ENCODE measurements at places on chromosomes 13 and 19.

- DNase-seq: peak; percentile 41
These were observed 7.6 kb downstream of the MBD3L2B start for GRCh38 chr19:7013678-7014077.

- DNase-seq: no peak
These were observed 793.7 kb upstream of the SLC10A2 start for GRCh38 chr13:103859952-103860351.

DNA sequence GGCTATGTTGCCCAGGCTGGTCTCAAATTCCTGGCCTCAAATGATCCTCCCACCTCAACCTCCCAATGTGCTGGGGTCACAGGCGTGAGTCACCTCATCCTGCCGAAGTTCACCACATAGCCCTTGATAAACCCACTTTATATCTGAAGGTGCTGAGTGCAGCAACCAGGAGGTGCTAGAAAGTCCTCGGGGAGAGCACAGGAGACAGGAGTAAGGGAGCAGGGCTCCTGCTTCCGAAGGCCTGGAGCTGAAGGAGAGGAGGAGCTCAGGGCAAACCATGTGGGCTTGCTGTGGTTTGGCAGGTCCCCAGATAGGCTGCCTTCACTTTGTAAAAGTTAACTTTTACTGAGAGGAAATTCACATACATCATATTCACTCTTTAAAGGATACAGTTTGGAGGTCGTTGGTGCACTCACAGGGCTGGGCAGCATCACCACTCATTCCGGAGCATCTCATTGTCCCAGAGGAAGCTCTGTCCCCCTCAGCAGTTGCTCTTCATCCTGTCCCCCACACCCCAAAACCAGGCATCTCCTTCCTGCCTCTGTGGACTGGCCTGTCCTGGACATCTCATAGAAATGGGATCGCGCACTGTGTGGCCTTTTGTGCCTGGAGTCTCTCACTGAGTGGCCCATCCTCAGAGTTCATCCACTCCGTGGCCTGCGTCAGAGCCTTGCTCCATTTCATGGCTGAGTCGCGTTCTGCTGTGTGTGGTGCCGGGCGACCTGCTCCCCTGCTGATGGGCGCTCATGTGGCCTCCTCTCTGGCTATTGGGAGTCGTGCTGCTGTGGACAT lies 49.5 kb downstream of the KDM4B start:
- DNase-seq: no peak

DNA sequence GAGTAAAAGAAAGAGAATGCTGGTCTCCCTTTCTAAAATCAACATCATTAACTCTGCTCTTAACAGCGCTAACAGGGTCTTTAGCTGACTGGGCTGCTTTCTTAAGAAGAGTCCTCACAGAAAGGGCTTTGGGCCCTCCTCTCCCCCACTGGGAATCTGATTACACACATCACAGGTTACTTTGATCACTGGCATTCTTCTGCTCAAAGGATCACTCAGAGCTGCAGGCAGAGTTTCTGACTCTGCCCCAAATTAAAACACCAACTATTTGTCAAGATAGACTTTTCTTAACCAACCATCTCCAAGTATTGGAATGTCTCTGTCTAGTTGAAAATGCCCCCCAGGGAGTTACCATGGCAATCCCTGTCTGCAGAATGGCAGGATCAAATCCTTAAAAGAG lies 31.1 kb upstream of the SIAH3 start:
- DNase-seq: no peak
